ENCODE measurements at places on chromosomes 7 and 10. TPM values are rescaled to one million over a fixed set of nuclear protein-coding genes. Genes with fewer than 3 reads are reported as not detected.

The SFMBT2 gene
- 0.97 TPM for polyA plus RNA-seq

The TEX47 gene
- not detected for polyA plus RNA-seq

The WIPF3 gene
- polyA plus RNA-seq = 28.5 TPM

The CPSF4 gene
- polyA plus RNA-seq = 28.3 TPM

The CLCN1 gene
- polyA plus RNA-seq = not detected

DNA sequence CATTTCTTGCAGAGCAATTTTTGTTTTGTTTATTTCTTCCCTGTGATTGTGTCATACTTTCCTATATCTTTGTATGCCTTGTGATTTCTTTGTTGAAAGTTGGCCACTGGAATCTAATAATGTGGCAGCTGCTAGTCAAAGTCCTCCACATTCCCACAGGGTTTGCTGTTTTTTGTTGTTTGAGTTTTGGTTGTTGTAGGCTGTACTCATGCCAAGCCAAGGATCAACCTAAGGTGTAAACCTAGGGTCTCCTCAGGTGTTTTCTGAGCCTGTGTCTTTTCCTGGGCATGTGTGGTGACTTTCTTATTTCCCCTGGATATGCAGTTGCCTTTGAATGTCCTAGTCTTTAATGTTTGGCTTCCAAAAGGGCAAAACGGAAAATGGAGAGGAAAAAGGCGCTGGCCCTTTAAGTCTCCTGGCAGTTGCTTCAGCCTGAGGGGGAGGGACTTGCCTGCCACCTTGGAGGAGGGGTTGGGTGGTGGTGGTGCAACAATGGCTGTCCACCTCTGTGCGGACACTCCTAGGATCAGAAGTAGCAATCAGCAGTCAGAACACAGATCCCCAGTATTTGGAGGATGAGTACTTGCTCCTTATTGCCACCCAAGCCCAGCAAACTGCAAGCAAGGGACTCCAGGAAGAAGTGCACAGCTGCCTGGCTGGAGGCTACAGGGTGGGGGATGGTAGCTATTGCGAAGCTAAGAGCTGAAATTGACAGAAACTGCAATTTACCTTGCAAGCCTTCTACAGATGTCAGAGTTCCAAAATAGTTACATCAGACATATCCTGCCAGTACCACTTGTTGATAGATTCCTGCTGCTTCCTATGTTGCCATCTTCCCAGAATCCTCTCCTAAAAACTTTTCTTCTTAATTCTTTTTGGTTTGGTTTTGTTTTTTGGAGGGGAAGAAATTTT, 5.6 kb upstream of the ZNF518A start:
- DNase-seq = peak; percentile 89

GRCh38 chr10:30357075-30357801, 8.2 kb upstream of the MTPAP start:
- DNase-seq = no peak

DNA sequence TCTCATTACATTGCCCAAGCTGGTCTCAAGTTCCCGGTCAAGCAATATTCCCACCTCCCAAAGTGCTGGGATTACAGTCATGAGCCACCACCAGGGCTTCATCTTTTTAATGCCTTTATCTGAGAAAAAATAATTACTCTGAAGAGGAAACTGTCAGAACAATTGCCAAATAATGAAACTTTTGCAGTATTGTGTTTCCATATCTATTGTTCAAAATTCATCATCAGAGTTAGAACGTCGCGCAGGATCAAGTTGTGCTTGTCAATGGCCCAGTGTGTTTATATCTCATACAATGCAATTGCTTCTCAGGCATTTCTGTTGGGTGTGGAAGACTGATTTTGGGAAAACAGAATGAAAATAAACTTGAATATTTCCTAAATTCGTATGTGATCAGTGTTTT, 143.1 kb downstream of the ARID5B start:
- DNase-seq = no peak

- DNase-seq = no peak
Measured at GRCh38 chr10:133249094-133249780, 11.6 kb downstream of the VENTX start.

- peak; percentile 9 for DNase-seq
Measured at GRCh38 chr10:30151581-30152389, 92.4 kb upstream of the JCAD start.

GRCh38 chr7:50476953-50477625, 26.9 kb upstream of the FIGNL1 start:
- no peak for DNase-seq

- DNase-seq = peak; percentile 57
Measured at GRCh38 chr10:11831520-11831951, 8.4 kb downstream of the PROSER2 start.

DNA sequence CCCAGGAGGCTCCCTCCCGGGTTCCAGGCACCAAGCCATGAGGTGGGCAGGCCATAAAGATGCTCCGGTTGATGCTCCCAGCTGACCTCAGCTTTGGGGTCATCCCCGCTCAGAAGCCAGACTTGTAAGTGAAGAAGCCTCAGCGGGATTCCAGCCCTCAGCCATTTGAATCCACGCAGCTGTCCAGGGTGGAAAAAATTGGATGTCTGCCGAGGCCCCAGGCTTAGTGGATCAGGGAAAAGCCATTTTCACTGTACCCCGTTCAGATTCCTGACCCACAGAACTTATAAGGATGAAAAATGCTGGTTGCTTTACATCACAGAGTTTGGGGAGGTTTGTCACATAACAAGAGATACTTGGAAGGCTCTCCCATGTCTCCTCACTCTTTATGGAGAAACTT, 49.2 kb upstream of the CPN1 start:
- DNase-seq = no peak

DNA sequence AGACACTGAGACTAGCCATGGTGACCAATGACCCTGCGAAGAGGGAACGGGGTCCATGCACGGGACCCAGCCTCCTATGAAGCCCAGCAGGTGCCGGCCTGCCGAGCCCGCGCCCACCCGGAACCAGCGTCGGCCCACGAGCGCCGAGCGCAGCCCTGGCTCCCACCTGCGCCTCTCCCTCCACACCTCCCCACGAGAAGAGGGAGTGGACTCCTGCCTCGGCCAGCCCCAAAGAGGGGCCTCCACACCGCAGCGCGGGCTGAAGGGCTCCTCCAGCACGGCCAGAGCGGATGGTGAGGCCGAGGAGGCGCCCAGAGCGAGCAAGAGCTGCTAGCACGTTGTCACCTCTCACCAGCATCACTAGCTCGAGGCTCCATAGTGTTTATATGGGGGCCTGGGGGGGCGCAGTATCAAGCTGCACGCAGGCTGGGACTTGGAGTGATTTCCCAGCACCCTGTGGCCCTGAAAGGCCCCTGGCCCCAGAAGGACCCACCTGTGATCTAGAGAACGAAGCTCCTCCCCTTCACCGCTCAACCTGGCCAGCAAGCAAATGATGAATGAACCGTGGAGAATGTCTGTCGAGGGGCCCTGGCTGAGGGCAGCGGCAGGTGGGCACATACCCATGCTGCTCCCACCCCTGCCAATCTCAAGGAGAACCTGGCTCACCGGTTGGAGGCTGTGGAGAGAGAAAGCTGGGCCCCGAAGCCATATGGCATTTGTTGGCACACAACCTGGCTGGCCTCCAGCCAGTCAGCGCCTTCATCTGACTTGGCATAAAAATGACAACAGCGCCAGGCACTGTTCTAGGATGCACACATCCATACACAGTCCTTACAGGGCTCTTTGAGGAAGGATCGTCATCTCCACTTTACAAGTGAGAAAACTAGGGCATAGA, 30.7 kb downstream of the GHRHR start:
- DNase-seq = no peak

- DNase-seq = no peak
Measured at GRCh38 chr10:120607710-120608703, 151.0 kb downstream of the PLPP4 start.

- DNase-seq = no peak
Measured at GRCh38 chr7:7156663-7157062, 25.7 kb upstream of the C1GALT1 start.

DNA sequence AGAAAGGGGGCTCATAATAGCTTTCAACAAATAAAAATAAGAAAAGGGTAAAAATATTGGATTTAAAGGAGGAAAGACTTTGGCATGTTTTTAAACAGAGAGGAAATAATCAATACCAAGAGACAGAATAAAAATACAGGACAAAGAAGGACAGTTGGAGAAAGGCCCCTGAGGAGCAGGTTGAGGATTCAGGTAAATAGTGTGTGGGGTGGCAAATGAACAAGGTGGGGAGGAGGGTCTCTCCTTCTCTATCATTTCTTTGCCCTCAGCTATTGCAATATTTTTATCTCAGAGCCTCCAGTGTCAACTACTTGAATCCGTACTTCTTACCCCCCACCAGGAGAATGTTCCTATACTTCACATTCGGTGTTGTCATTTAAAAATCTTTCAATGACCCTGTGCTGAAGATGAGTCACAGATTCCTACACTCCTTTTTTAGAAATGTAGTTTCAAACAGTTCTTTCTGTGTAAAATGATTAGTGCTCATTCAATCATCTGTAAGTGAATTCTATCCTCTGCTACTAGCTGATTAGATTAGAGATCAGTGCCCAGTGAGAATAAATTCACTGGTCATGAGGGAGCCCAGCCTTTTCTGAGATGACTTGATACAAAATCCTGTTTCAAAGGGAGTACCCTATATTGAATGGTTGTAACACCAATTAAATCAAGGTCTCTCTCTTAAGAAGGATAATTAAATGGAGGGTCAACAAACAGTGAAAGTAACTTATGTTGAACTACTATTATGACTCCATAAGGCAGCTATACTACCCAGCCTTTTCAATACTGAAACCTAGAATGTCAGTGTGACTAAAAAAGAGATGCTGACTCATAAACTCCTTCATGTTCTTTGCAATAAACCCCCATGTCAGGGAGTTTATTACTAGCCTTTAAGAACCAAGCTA, 50.4 kb upstream of the WNT16 start:
- no peak for DNase-seq

DNA sequence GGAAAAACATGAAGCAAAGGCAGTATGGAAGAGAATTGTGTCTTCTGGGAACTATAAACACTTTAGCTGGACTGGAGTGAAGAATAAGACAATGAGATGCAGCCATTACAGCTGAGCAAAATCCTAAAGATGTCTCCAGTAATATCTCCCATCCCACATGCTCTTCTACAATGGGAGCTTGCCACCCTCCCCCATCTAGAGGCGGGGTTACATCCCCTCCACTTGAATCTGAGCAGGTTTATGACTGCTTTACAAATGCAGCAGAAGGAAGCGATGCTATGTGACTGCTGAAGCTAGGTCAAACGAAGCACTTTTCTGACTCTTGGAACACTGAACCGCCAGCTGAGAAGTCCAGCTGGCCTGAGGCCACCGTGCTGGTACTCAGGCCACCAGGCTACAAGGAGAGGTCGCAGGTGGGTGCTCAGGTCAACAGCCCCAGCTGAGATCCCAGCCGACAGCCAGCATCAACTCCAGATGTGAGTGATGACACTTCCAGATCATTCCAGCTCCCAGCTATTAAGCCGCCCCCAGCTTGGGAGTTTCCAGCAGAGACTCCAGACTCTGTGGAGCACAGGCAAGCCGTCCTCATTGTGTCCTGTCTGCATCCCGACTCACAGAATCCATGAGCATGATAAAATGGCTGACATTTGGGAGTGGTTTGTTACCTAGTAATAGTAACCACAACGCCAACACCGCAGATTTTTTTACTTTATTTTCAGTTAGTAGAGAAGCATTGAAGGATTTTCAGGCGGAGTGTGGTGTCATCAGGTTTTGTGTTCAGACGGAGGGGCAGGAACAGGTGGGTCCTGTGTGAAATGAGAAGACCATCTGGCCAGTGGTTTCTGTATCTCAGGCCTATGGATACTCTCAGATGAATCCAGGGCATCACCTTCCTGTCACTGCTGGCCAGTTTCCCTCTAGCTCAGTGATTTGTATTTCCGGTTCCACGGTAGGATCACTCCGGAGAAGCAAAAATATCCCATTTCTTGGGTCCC, 89.3 kb downstream of the NPY start:
- no peak for DNase-seq

- DNase-seq = no peak
Measured at GRCh38 chr7:43313628-43314378, 201.4 kb downstream of the HECW1 start.

GRCh38 chr7:39353615-39354376, 212.4 kb upstream of the YAE1 start:
- DNase-seq = no peak

Data from small intestine (tissue), 16 donors.